ENCODE measurements at places on chromosomes 5 and 9.

DNA sequence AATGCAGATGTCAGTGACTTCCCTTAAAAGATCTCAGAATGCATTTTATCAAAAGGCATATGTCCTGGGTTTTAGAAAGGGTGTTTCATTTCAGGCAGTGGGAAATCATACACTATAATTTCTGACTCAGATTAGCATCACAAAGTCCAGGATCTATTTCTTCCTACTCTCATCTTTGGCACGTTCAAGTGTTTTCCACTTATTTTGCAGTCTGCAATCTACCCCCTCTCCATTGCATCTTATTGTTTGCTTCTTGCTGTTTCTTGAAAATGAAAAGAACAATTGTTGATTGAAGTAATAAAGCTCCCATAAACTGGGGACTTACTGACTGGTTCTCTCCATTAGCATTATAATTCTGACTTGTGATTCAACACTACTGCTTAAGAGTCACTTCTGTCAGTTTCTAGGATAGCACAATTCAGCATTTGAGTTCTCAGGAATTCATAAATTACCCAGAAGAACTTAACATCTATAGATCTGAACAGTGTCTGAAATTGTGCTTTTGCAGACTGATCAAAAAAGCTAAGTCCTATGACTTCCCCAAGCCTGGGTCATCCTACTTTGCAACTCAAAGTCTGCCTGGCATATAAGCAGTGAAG is 332.9 kb downstream of the RASEF start:
- DNase-seq, result no peak

GRCh38 chr5:24141046-24141445 is 503.7 kb downstream of the CDH10 start:
- peak; percentile 30 for DNase-seq

- peak; percentile 34 for DNase-seq
Measured at GRCh38 chr9:117414906-117415331, at the start of gene ASTN2. Gene ASTN2, minus strand, starts transcription at chr9:117415057. Its CDS starts 119 bp downstream, at chr9:117414938.

- DNase-seq, result no peak
Measured at GRCh38 chr5:33690374-33691135, 201.2 kb downstream of the ADAMTS12 start.

GRCh38 chr9:99451112-99451606 is 229.1 kb downstream of the SEC61B start:
- DNase-seq, result peak; percentile 55

DNA sequence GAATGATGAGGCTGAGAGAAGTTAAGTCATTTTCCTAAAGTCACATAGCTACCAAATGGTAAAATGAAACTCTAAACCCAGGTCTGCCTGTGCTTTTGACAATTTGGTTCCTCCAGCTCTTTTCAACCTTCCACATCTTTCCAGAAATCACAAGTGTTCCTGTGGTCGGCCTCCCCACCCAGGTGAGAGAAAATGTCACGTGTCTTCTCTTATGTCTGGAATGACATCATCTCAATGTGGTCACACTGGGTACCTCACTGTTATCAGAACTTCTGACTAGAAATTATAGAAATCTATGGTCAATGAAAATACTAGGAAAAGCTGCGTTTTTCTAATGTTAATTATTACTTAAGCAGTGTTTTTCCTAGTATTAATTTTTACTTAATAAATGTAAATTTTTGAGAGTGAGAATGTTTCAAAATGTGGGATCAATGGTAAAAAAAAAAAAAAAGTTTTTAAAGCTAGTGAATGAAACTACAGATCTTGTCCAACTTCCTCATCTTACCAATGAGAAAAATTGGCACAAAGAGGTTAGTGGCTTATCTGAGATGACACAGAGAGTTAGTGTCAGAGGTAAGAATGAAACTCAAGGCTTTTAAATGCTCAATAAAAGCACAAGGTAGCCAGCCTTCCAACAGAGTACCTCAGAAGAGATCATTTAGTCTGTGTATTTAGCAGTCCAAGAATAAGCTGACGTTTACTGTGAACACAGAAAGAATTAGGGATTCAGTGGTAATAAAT is 228.7 kb upstream of the NR4A3 start:
- DNase-seq, result no peak

All from left ventricle myocardium superior (tissue), 1 donor.